Caki2 (cell line): ENCODE measurements at places on chromosomes 13 and 19. TPM values are rescaled to one million over a fixed set of nuclear protein-coding genes. Genes with fewer than 3 reads are reported as not detected.
A peak's percentile ranks its signal among the peaks of the same experiment; 100 is the strongest.

DNA sequence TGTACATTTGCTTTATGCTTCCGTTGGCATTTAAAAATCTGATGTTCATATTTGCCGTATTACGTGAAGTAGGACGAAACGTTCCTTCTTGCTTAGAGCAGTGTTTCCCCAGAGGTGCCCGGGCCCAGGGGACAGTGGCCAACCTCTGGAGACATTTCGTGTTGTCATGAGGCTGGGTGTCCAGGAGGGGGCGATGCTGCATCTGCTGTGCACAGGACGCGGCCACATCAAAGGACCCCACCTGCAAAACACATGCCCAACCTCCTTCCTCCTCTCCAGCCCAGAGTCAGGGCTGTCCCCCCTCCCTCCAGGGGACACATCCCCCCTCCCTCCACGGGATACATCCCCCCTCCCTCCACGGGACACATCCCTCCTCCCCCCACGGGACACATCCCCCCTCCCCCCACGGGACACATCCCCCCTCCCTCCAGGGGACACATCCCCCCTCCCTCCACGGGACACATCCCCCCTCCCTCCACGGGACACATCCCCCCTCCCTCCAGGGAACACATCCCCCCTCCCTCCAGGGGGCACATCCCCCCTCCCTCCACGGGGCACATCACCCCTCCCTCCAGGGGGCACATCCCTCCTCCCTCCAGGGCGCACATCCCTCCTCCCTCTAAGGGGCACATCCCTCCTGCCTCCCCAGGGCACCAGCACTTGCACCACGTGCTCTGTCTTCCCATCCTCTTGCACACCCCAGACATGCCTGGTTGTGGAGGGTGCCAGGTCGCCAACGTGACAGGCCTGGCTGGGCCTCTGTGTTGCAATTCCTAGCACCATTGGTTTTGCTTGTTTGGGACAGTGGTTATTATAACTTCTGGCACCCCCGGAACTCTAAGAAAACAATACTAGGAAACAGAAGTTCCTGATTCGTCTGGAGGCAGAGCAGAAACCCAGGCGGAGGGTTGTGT, 46.7 kb downstream of the GAS6 start:
- peak; percentile 43 for DNase-seq

- no peak for DNase-seq
Observed at GRCh38 chr19:788983-789700, 8.1 kb upstream of the PTBP1 start.

DNA sequence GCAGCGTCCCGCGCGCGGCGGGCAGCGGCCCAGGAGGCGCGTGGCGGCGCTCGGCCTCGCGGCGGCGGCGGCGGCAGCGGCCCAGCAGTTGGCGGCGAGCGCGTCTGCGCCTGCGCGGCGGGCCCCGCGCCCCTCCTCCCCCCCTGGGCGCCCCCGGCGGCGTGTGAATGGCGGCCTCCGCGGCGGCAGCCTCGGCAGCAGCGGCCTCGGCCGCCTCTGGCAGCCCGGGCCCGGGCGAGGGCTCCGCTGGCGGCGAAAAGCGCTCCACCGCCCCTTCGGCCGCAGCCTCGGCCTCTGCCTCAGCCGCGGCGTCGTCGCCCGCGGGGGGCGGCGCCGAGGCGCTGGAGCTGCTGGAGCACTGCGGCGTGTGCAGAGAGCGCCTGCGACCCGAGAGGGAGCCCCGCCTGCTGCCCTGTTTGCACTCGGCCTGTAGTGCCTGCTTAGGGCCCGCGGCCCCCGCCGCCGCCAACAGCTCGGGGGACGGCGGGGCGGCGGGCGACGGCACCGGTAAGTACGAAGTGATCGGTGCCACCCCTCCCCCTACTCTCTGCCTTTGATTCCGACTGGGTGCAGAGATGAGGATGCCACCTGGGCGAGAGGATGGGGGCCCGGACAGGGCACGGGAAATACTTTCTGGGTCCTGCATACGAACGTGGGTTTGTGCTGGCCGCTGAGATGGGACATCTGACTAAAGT, 874 bp downstream of the TRIM28 start:
- DNase-seq, result no peak

DNA sequence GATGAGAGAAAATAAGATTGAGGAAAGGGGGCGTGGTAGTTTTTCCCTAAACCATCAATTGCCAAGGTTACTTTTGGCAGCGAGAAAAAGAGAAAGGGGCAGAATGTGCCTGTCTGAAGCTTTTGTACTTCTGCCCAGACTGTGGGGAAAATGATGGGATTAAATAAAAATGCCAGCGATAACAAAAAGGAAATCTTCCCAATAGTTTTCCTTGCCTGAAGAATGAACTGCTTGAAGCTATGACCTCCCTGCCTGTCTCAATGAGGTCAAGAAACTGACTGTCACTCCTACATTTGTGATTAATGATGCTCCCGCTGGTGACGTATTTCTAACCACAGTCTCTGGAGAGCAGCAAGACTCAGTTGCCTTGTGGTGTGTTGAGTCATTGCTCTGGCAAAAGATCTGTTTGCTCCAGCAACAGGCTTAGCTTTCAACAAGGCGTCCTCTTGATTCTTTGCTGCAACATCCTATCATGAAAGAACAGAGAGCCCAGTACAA, 1051.5 kb downstream of the DIAPH3 start:
- peak; percentile 79 for DNase-seq

- DNase-seq, result no peak
Observed at GRCh38 chr13:100983111-100983510, 308.5 kb upstream of the TMTC4 start.

DNA sequence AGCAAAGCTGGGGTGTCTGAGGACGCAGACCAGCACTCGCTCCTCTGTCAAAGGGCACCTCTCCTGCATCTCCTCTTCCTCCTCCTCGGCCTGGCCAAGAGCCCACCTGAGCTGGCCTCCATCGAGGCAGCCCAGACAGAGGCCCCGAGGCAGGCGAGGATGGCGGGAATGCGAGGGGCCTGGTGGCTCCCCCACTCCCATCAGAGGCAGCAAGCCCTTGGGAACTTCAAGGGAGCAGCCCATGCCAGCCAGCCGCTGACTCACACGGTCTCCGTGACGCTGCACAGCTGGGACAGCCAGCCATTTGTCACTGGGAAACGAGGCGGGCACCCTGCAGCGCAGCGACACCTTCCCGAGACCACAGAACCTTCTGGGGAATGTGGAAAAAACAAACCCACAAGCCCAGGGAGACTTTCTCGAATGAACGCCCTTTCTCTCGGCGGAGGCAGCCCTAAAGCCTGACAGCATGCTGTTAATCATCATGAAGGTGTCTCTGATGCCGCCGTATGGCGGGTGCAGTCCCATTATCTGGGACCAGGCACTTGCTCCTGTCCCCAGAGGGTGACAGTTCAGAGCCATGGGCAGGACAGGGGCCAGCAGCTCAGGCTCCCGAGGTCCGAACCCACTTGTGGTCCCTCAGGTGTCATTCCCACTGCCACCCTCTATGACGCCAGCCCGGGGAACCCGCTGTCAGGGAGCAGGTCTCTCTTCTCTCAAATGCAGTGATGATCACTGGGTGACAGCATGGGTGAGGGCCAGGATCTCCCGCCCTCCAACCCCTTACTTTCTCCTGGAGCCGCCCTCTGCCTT, 53.0 kb downstream of the PEPD start:
- DNase-seq, result peak; percentile 34

- DNase-seq, result no peak
Observed at GRCh38 chr19:17402982-17403855, 2.2 kb downstream of the BST2 start.

GRCh38 chr19:34232566-34233481, 21.5 kb upstream of the GARRE1 start:
- DNase-seq, result peak; percentile 89

- no peak for DNase-seq
Observed at GRCh38 chr13:90798381-90798780, 549.1 kb upstream of the MIR17HG start.

DNA sequence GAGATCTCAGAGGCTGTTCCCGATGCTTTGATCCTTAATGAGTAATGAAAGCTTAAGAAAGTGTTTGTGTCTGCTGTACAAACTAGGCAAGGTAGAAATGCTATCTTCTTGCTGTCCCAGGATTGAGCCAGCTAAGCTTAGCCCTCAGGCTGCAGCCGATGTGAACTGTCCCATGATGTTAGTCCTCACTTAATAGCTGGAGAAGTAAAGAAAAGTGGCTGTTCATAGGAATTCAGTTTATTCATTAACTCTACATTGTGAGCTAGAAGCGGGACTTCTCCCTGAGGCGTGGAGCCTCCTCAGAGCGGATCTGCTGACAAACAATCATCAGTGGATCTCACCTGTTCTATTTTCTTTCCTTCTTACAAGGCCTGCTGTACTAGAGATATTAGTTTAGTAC, 10.1 kb upstream of the GSX1 start:
- no peak for DNase-seq

GRCh38 chr19:27751044-27751391, 1461.9 kb downstream of the UQCRFS1 start:
- no peak for DNase-seq

DNA sequence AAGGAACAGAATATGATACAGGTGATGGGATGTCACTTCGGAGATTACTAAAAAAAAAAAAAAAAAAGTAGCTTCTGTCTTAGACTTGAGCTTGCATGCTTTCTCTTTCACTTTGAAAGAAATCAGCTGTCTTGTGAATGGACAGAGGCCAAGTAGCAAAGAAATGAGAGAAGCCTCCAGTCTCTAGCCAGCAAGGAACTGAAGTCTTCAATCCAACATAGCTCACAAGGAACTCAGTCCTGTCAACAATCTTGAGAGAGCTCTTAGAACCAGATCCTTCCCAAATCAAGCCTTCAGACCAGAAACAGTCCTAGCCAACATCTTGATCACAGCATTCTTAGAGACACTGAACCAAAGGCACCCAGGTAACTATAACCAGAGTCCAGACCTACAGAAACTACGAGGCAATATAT, 7.7 kb downstream of the N4BP2L2 start:
- peak; percentile 10 for DNase-seq

GRCh38 chr19:12676384-12676792, 5.3 kb downstream of the DHPS start:
- DNase-seq, result peak; percentile 57

The TRPC4 gene
- 1.3 and 2.3 TPM in 2 replicates for total RNA-seq

The OSCAR gene
- not detected in 2 replicates for total RNA-seq

The SLC25A41 gene
- not detected in 2 replicates for total RNA-seq
